ENCODE measurements at places on chromosomes 11 and 22.

DNA sequence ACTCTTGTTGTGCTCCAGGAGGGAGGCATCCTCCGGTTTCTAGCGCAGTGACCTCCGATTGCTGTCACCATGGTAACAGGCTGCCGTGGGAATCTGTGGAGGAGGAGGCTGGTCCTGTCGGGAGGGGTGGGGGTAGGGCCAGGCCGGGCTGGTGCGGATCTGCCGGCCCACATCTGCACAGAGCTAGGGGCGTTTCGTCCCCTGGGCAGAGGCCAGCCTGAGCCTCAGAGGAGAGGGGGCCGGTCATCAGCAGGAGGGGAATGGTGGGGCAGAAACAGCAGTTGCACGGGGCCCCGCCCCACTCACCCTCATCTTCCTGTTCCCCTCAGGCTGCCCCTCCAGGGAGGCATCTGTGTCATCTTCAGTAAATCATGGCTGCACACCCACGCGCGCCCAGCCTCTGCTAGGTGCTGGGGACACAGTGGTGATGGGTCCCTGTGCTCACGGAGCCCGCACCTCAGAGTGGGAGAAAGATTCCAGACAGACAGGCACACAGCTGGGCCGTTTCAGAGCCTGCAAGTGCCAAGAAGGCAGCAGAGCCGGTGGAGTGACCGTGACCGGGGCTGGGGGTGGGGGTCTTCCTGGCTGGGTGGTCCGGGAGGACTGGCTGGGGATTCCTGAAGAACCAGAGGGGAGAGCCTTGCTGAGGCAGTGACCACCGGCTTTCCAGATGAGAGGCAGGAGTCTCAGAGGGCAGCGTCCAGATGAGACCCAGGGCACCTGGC is 120.5 kb downstream of the CACNA1I start:
- peak; percentile 35 for DNase-seq

- no peak for DNase-seq
These were observed 30.8 kb downstream of the SYTL2 start for GRCh38 chr11:85779956-85780640.

DNA sequence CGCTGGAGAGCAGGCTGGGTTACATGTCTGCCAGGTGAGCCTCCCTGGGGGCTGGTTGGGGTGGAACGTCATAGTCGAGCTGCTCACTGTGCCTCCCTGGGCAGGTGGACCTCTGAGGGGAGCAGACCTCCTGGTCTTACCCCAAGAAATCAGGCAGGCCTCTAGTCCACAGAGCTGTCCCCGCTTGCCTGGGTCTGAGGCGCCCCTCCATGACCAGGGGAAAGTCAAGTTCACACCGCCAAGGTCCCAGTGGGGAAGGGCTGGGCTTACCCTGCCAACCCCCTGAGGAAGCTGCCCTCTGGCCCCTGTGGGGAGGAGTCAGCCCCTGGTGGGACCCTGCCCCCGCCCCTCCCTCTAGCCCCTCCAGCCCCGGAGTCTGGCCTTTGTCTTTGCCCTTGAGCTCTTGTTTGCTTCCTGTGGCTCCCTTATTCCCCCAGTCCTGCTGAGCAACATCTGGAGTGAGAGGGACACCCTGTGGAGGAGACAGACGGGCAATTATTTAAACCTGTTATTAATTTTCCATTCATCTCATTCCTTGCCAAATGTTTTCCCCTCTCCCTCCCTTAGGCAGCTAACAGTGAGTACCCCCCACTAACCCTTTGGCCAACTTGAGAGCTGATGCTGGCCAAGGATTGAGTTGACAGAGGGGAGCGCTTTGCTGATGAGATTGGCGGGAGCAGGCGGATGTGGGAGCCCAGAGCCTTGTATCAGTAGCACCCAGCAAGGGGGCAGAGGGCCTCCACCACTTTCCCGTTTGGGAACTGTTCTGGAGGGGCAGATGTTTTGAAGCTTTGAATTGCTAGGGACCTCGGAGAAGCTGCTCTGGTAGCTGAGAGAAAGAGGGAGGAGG is 83.4 kb downstream of the CEP164 start:
- DNase-seq, result no peak

GRCh38 chr22:37045958-37046357 is 5.6 kb upstream of the KCTD17 start:
- DNase-seq, result no peak

DNA sequence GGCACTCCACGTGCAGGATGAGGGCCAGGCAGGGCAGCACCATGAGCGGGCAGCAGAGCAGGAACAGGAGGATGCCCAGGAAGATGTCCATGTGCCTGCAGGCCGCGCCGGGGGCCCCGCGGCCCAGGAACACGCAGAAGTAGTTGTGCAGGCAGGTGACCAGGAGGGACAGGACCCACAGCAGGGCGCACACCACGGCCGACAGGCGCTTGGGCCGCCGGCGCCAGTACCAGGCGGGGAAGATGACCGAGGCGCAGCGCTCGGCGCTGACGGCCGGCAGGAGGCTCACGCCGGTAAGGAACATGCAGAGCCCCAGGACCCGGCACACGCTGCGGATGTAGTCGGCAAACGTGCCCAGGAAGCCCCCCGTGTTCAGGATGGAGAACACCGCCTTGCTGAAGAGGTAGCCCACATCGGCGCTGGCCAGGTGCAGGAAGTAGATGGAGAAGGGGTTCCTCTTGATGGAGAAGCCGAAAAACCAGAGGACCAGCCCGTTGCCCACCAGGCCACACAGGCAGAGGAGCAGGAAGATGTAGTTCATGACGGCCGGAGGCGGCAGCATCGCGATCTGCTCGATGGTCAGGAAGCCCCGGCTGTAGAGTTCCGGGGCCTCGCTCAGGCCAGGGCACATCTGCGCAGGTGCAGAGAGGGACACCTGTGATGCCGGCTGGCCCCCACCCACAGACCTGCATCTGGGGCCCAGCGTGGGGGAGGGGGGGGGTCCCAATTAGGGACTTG is 7.2 kb downstream of the MRGPRF start:
- DNase-seq, result peak; percentile 7

GRCh38 chr11:108135845-108136544 is 14.6 kb downstream of the ACAT1 start:
- DNase-seq, result peak; percentile 32

DNA sequence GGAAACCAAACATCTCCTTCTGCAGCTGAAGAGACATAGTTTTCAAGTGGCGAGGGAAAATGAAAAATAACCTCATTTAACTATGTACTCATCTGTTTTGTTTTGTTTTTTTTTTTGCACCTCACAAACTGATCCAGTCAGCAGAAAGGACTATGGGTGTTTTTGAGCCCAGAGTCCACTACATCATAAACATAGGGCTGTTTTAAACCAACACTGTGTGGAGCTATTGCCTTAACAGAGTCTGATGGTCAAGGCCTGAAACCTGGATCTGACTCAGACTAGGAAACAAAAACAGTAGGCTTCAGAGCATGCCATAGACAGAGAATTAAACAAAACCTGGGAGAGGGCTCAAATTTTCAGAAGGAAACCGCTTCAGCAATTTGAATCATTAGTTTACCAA is 99.3 kb upstream of the FSHB start:
- DNase-seq, result no peak

DNA sequence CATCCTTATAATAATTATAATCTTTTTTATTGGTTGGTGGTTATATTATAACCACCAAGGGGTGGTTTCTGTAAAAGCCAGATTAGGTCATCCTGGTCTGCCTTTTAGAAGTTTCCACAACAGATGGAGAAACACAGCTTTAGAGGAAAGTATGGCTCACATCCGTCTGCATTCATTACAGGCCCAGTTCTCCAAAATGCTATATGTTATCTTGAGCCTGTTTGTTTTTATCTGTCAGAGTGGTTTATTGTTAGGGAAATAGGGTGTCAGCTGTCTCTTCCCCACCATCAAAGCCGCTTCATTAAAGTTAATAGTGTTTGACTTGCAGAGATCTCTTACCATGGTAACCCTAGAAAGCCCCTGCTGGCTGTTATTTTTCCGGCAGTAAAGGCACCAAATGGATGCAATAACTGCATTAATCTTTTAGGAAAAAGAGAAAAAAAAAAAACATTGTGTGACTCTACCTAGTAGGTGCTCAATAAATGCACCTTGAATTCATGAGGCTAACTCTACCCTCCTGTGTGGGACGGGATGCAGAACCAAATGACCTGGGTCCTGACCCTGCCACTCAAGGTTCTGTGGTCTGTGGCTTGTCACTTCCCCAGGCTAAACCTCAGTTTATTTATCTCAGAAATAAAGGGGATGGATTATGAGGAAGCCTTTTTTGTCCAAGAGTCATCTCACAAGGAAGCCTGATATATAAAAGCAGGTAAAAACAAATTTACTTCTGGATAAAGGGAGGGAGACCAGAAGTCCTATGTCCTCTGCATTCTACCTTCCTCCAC is 118.3 kb downstream of the WT1 start:
- no peak for DNase-seq

DNA sequence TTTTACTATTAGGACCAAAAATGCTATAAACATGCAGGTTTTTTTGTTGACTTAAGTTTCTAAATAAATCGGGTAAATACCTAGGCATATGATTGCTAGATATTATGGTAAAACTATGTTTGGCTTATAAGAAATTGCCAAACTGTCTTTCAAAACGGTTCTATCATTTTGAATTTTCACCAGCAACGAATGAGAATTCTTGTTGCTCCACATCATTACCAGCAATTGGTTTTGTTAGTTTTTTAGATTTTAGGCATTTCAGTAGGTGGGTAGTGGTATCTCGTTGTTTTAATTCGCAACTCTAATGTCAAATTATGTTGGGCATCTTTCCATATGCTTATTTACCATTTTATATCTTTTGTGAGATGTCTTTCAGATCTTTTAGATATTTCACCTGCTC is 510.2 kb downstream of the JRKL start:
- DNase-seq, result no peak

GRCh38 chr11:86524620-86525352 is 147.6 kb downstream of the ME3 start:
- no peak for DNase-seq

- no peak for DNase-seq
These were observed 12.3 kb downstream of the HYOU1 start for GRCh38 chr11:119044708-119045107.

GRCh38 chr11:121933694-121934093 is 182.3 kb downstream of the BLID start:
- DNase-seq, result no peak

DNA sequence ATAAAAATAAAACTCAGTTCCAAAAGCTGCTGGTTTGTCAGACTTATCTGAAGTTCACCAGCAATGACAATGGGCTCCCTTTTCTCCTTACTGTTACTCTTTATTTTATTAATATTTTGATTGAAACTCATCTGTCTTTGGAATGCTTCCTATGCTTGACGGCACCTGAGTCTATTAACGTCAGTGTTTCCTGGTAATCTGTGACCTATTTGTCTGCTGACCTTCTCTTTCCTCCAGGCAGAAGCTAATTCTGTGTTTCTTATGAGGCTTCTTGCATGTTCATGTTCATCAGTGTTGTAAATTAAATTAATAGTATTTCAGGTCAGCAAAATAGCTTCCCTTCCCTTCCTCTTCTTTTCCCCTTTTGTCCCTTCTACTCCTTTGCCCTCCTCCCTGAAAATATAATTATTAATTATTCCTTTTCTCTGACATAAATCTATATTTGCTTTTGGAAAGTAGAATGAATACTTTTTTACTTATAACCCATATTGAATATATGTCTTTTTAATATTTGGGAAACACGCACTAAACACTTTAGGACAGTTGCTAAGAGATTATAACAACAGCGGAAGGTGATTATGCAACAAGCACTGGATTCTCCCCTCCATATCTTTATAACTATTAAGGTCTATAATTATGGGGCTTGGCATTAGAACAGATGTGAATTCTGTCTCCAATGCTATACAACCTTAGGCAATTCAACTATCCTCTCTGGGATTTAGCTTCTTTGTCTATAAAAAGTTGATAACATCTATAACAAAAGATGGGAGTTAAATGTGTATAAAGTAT is 32.1 kb upstream of the PCF11 start:
- no peak for DNase-seq

GRCh38 chr22:20429254-20430100 is 8.1 kb downstream of the SCARF2 start:
- DNase-seq, result peak; percentile 77

DNA sequence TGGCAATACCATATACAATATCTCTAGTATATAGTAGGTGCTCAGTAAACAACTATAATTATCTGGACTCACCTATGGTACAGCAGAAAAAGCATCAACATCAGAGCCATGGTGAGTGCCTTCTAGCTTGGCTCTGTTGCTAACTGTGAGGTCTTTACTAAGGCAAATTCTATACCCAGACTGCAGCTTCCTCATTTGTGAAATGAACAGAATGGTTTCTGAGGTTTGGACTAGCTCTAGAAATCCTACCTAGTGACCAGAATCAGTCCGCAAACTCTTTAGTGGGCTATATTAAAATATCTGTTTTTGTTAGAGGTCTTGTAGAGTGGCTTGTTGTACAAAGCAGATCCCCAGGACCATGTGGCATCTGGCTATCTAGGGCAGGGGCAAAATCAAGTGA is 3.7 kb downstream of the MS4A1 start:
- DNase-seq, result no peak

DNA sequence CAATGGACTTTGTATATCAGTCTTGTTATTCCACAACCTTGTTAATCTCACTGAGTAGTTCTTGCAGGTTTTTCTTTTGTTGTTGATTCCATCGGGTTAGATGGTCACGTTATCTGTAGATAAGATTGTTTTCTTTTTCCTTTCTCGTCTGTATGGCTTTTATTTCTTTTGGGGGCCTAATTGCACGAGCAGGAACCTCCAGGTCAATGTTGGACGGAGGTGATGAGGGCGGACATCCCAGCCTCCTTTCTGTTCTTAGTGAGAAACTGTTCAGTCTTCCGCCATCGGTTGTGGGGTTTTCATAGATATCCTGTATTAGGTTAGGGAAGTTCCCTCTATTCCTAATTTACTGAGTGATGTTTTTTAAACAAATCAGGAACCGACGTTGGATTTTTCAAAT is 4.8 kb upstream of the PRR33 start:
- no peak for DNase-seq

DNA sequence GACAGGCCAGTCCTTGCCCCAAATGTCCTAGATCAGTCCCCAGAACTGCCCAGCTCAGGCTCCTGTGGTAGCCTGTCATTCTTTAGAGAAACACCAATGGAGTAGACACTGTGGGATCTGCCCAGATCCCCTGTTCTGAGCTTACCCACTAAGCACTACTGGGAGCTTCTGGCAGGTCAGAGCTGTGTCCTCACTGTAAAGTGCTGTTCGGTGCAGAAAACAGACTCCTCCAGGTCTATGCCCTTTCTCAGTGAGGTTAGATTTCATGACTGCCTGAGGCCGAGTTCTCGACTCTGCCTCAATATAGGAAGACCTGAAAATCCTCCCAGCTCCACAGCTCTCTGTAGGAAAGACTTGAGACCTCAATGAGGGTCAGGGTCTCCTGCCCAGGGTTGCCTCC is 67.5 kb upstream of the IGLL5 start:
- no peak for DNase-seq

GRCh38 chr11:32418836-32419235 is 16.5 kb downstream of the WT1 start:
- no peak for DNase-seq

- no peak for DNase-seq
These were observed 135.1 kb downstream of the RAB38 start for GRCh38 chr11:88040148-88040496.

- no peak for DNase-seq
These were observed 136.3 kb downstream of the ARHGAP42 start for GRCh38 chr11:100823360-100823759.

DNA sequence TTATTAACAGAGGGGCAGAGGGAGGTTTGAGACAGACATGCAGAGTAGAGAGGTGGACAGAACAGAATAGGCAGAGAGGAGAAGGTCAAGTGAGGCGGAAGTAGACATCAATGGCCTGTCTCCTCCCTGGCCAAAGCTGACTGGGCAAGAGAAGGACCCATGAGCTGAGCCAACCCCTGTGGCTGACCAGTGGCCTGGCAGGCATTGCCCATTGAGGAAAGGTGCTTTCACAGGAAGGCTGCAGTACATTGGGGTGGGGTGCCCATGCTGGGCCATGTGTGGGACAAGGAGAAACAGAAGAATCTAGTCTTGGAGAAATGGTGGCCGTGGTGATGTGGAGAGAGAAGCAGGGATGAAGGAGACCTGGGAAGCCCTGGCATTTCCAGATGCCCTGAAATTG is 76.0 kb downstream of the MYEOV start:
- DNase-seq, result no peak

Data from activated CD8-positive, alpha-beta memory T cell treated with anti-CD3 and anti-CD28 coated beads, Interleukin-2, amount 50 U/mL, for 4 hours (primary cell).